Epithelial cell of proximal tubule (primary cell): ENCODE measurements at places on chromosomes 3 and 15.

DNA sequence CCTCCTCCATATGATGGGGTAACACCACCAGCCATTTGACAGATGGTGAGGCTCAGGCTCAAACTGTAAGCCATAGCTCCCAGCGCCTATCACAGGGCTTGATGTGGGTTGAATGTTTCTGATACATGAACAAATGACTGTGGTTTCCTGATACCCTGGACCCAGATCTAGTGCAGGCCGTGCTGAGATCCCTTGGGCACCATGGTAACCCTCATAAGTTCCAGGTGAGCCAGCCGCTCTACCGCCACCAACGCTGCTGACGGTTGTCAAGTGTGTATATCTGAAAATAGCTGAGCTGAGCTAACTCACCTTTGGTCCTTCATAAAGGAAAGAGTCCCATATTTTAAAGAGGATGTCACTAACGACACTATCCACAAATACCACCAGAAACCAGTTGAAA is 74.5 kb downstream of the TBC1D2B start:
- DNase-seq = no peak

- no peak for DNase-seq
Measured at GRCh38 chr3:151660885-151661284, 72.8 kb upstream of the AADACL2 start.

DNA sequence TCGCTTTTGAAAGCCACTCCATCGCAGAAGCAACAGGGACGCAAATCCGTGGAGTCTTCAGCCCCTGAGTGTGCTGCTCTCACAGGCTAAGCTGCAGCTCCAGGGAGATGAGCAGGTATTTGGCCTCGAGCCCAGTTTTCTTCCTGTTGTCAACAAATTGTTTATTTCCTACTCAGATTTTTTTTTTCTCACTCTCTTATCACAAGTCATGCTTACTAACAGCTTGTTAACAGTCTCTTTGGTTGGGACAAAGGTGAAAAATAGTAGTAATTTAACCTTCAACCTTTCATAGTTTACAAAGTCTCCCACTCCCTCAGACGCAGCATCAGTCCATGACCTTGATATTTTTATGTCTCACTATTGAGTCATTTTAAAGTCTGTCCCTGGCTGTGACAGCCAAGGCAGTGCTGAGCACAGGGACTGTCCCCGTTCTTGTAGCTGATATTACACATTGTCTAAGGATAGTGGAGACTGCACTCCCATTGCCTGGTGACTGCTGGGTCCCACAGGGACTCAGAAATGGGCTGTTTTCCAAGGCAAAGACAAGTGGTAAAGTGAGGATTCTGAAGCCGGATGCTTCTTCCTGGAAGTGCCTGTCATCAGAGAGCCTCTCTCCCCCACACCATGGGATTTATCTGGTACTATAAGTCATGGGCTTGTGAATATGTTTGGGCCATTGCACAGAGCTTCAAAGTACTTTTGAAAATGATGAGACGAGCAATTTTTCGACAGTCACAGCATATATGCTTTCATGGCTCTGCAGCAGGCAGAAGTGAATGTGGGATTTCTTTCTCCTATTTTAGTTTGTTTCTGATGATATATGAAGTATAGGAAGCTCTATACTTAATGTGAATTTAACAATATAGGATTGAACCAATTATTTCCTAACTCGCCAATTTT is 59.8 kb upstream of the UNC13C start:
- no peak for DNase-seq

- DNase-seq = no peak
Measured at GRCh38 chr3:130679218-130679617, 67.4 kb downstream of the PIK3R4 start.

- DNase-seq = no peak
Measured at GRCh38 chr3:120071259-120071658, 23.0 kb downstream of the GSK3B start.

DNA sequence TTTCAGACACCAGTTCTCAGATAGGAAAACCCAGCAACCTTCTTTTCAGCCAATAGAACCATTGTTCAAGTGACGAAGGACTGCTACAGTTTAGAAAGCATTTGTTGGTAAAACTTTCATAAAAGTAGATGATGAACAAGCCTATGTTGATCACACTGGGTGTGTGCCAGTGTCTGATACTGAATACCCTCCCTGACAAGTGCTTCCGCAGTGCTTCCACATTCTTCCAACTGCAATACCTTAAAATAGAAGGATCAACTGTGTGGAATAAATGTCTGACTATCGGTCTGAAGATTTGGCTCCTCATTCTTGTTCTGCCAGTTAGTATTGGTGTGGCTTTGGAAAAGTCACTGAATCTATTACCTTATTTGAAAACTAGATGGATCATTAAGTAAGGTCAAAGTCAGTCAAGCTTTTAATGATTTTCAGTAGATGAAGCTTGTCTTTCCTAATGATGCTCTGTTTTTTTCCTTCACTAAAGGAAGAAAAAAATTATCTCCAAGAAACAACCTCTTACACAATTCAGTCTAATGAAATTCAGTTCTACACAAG is 479.4 kb upstream of the CBLB start:
- no peak for DNase-seq

- no peak for DNase-seq
Measured at GRCh38 chr15:65028921-65029735, at the start of gene MTFMT. TSS of gene MTFMT (minus strand) at chr15:65029639. CDS start at chr15:65029613, 26 bp downstream.

GRCh38 chr3:128489674-128489926 is 3.4 kb downstream of the GATA2 start:
- no peak for DNase-seq

GRCh38 chr3:11717301-11717700 is 73.6 kb upstream of the VGLL4 start:
- DNase-seq = no peak

GRCh38 chr3:155554777-155555451 is 190.0 kb downstream of the PLCH1 start:
- peak; percentile 72 for DNase-seq

DNA sequence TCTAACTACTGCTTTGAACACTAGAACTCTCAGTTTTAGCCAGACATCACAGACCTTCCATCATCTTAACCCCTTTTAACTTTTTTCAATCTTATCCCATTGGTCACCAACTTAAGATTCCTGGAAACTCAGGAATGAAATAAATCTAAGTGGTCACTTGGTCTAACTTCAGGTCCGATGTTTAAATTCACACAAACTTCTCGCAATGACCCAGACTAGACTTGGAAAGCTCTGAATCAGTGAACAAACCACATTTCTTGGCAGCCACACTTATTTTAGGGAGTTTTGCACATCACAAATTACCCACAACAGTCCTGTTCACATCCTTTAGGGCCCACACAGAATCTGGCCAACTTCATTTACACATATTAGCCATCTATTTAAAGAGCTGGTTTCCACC is 118.9 kb downstream of the MAGI1 start:
- no peak for DNase-seq

DNA sequence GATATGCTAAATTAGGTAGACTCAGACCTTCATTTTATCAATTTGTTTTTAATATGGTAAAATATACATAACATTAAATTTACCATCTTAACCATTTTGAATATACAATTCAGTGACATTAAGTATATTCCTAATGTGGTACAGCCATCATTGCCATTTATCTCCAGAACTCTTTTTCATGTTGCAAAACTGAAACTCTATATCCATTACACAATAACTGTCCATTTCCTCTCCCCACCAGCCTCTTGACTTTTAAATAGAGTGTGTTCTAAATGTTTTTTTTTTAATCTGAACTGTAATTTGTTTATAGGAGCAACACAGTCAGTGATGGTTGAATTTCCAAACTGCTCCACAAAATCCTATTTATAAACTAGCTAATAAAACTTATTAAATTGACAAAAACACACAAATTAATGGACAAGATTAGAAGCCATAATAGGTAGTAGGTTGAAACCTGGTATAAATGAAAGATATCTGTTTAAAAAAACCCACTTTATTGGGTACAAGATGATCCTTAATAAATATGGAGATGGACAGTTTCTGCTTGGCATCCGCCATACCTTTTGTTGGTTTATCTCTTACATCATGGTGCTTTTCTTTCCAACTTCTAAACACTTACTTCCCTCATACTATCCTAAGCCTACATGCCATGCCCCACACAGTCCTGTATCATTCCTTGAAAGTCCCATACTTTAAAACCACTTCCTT is 142.4 kb downstream of the ZPLD1 start:
- no peak for DNase-seq

DNA sequence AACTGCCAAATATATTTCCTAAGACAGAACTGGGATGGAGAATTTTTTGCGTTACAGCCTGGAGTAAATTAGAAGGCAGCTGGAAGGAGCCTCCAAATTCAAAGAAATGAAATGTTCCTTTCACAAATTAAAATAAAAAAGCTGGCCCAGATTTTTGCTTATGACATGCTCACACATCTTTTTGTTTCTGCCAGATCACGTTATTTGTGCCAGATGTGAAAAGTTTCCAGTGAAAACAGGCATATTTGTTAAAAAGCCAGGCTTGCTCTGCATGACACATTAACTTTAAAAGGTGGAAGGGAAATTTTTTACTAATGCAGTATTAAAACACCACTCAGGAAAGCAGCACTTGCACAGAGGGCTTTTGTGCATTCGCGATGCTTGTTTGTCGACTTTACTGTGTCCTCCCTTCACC is 23.3 kb upstream of the ACKR4 start:
- DNase-seq = no peak

GRCh38 chr15:69828181-69828828 is 269.4 kb downstream of the TLE3 start:
- no peak for DNase-seq

GRCh38 chr15:98040146-98040545 is 79.6 kb downstream of the ARRDC4 start:
- DNase-seq = no peak

- DNase-seq = peak; percentile 61
Measured at GRCh38 chr3:1117843-1118473, 25.1 kb downstream of the CNTN6 start.

GRCh38 chr3:117096549-117096948 is 387.0 kb downstream of the TUSC7 start:
- no peak for DNase-seq

GRCh38 chr15:74724570-74725224 is 631 bp downstream of the CYP1A1 start:
- no peak for DNase-seq

DNA sequence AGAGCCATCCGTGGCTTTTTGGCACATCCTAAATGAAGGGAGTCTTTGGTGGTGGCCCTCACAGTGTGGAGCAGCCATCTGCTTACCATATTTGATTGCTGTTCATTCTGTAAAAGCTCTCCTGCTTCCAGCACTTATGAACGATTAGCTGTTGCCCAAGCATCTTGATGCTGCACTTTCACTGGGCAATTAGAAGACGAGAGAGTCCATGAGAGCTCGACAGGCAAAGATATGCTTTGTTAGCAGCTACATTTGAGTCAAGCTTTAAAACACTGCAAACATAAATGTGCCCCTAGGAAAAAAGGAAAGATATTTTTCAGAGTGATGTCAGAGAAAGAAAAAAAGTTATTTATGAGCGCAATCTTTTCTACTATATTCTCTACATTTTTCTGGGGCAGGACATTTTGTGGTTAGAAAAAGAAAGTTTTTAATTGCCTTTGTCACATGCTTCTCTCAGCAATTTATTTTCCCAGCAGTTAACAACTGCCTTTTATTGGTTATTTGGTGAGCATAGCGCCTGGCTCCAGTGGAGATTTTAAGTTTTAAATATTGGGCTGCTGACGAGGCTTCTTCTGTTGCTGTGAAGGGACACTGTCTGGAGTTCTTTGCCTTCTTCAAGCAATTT is 468.4 kb downstream of the C3orf38 start:
- no peak for DNase-seq

DNA sequence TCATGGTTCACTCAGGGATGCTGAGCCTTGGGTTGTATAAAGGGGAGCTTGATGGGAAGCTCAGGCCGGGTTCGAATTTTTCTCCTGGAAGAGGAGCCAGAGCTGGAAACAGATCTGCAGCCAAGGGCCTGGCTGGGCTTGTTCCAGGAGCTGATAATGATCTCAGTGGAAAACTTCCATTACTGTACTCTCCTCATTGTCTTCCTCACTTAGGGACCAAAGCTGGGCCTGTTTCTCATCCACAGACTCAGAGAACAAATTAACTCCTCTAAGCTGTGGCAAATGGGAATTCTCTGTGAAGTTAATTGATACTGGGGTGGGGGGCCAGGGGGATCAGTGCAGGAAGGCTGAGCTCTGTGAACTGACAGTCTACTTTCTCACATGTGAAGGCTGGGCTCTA is 92.0 kb downstream of the PRICKLE2 start:
- DNase-seq = no peak

DNA sequence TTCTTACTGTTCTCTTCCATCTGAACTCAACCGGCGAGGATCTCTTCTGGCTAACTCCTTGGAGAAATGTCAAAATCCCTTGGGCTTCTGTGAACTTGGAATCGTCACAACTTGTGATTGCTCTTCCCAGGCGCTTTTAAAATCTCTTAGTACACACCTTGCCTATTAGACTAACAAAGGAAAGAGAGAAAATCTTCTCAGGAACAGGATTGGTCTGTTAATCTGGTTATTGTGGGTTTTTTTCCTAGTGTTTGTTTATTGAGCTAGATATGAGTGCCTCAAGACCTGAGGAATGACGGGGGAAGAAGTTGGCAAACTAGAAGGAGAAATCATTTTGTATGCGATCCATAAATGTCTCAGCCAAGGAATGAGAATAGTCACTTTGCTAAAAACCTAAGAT is at the start of gene ATP13A5:
TSS of gene ATP13A5 (minus strand) at position 48 of the 400 bp plus-strand sequence. CDS start at position 20, 28 bp downstream.
- DNase-seq = no peak

DNA sequence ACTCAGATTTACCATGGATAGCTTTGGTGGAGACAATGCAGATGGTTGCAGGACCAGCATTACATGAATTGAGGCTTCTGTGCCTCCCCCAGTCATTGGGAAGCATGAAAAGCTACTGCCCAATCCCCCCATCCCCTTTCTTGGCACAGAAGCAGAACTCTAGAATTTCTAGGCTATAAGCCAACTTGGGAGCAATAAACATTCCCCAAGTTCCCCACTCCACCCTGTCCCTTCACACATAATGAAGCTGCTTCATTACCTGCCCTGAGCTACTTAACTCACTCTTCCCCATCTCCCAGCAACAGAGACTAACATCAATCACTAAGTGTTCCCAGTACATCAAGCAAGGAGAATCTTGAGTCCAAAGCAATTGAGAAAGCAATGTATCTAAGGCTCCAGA is 164.5 kb downstream of the RORA start:
- no peak for DNase-seq

GRCh38 chr15:77418966-77419835 is 703 bp downstream of the PEAK1 start:
- DNase-seq = no peak

- no peak for DNase-seq
Measured at GRCh38 chr3:33159981-33160380, 46.2 kb downstream of the CRTAP start.
